ENCODE measurements at places on chromosomes 6 and 20.

GRCh38 chr6:73614802-73615201 is 39.0 kb downstream of the SLC17A5 start:
- DNase-seq = no peak

GRCh38 chr20:12573442-12573841 is 435.3 kb upstream of the SPTLC3 start:
- DNase-seq = no peak

GRCh38 chr6:141326925-141327324 is 805.8 kb upstream of the GJE1 start:
- no peak for DNase-seq

DNA sequence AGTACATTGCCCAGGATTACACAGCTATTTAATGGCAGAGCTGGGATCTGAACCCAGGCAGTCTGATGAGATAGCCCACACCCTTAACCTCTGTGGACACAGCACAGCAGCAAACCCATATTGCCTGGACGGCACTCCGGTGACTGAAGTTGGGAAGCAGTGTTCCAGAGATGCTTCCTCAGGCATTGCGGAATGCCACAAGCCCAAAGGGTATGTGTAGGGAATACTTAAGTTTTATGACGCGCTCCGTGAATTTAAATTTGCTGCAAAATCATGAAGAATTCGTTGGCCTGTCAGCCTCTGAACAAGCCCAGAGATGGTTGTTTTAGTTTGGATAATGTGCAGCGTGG is 46.4 kb downstream of the PSMG4 start:
- no peak for DNase-seq

DNA sequence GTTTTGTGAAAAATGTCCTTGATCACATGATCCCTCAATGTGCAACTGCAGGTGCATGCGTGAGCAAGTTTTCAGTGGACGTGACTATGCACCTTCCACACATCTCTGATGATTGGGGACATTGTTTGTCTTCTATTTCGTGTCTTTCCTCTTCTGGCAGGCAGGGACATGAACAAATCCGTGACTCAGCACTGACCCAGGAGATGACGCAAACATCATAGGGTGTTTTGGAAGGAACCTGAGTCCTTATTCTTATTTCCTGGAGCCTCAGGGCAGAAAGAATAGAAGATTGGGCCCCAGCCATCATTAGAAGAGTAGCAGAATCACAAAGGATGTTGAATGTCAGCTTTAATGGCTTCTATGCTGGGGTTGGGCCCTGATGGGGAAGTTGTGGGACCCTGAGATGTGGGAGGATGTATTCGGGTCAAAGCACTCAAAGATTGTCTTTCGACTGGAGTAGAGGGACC is 11.9 kb upstream of the SIRPD start:
- DNase-seq = no peak

DNA sequence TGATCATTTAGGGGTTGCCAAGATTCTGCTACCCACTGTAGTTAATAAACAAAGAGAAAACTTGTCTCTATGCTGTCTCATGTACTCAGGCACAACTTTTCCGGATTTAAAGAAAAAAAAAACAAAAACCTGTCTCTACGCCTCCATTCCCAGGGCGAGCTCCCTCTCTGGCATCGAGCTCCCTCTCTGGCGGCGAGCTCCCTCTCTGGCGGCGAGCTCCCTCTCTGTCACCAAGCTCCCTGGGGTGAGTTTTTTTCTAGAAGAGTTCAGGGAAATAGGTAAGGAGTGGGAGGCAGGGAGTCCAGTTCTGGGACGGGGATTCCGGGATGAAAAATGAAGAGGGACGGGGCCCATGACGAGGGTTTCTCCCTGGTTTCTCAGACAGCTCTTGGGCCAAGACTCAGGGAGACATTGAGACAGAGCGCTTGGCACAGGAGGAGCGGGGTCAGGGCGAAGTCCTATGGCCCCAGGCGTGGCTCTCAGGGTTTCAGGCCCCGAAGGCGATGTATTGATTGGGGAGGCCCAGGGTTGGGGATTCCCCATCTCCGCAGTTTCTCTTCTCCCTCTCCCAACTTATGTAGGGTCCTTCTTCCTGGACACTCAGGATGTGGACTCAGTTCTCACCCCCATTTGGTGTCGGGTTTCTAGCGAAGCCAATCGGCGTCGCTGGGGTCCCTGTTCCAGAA is 16.5 kb upstream of the HLA-A start:
- DNase-seq = no peak

DNA sequence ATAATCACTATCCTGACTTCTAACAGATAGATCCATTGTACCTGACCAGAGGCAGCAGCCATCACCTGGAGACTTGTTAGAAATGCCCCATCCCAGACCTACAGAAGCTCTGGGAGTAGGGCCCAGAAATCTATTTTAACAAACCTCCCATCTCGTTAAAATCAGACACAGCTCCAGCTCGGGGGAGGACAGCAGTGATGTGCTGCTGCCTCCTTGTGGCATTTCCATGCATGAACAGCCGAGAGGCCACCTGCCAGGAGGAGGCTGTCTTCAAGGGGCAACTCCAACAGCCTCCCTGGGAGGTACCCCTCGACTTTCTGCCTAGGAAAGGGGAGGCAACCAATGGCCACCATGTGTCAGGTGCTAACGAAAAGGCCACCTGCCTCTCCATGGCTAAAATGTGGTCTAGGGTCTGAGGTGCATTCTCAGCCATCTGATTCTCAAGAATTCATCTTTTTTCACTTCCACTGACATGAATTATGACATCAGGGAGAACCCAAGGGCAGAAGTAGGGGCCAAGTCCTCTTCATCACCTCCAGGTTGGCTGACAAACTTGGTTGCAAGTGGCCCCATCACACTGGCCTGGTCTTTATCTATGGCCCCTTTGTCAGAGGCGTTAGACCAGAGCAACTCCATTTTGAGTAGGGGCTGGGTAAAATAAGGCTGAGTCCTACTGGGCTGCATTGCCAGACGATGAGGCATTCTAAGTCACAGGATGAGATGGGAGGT is 12.2 kb upstream of the KCNK15 start:
- peak; percentile 44 for DNase-seq

DNA sequence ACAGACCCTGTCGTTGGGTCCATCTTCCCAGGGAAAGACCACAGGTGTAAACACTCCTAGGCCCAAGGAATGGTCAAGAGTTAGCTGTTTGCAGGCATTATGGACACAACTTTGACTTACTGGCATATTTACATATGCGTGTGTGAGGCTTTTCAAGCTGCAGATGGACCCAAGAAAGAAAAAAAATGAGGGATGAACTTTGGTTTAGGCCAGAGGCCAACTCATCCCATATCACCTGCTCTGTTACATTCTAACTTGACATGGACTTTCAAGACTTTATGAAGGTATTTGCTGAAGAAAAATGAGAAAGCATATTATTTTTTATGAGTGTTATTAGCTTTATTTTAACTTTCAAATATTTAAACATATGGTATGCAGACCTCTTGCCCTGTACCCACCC is 6.9 kb downstream of the COL19A1 start:
- DNase-seq = no peak

GRCh38 chr6:33689879-33690278 is 21.6 kb downstream of the UQCC2 start:
- DNase-seq = no peak

- DNase-seq = no peak
Observed at GRCh38 chr6:54805077-54805476, 41.5 kb upstream of the FAM83B start.

- DNase-seq = no peak
Observed at GRCh38 chr20:61960836-61961235, 104.8 kb downstream of the TAF4 start.

- DNase-seq = no peak
Observed at GRCh38 chr20:48965189-48965910, 43.8 kb downstream of the ARFGEF2 start.

GRCh38 chr20:58389324-58389967 is 417 bp downstream of the VAPB start:
- DNase-seq = no peak

- no peak for DNase-seq
Observed at GRCh38 chr6:1082285-1082935, 229.5 kb upstream of the FOXQ1 start.

- DNase-seq = no peak
Observed at GRCh38 chr6:134806180-134806798, 143.6 kb downstream of the ALDH8A1 start.

Data from stimulated activated CD4-positive, alpha-beta T cell treated with anti-CD3 and anti-CD28 coated beads, Interleukin-4, amount 100 ng/mL, for 4 hours (primary cell).